ENCODE measurements at places on chromosomes 6 and 20. TPM values are rescaled to one million over a fixed set of nuclear protein-coding genes. Genes with fewer than 3 reads are reported as not detected.
A peak's percentile ranks its signal among the peaks of the same experiment; 100 is the strongest.

- no peak for DNase-seq
Observed at GRCh38 chr20:59514554-59514953, 89.8 kb upstream of the PHACTR3 start.

DNA sequence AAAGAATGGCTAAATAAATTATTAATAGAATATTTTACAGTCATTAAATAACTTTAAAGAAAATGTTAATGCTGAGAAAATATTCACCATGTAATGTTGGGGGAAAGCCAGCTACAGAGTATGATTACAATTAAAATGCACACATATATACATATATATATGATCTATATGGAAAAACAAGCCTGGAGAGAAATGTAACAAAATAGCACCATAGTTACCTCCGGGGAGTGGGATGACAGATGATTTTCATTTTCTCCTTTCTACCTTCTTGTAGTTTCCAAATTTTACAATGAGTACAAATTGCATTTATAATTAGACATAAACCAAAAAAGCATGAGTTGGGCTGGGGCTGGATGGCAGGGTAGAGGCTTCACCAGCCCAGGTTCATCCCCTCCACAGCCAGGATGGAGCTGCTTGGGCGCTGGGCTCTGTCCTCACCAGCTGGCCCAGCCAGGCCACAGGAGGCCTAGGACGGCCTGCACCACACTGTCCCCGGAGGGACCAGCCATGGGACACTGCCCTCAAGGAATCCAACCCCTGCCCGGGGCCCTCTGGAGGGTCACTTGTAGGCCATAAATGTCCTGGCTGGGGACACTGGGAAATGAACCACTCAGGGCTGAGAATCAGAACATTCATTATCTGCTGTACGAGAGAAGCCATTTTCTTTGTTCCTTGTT is 10.3 kb downstream of the C20orf203 start:
- DNase-seq: no peak

DNA sequence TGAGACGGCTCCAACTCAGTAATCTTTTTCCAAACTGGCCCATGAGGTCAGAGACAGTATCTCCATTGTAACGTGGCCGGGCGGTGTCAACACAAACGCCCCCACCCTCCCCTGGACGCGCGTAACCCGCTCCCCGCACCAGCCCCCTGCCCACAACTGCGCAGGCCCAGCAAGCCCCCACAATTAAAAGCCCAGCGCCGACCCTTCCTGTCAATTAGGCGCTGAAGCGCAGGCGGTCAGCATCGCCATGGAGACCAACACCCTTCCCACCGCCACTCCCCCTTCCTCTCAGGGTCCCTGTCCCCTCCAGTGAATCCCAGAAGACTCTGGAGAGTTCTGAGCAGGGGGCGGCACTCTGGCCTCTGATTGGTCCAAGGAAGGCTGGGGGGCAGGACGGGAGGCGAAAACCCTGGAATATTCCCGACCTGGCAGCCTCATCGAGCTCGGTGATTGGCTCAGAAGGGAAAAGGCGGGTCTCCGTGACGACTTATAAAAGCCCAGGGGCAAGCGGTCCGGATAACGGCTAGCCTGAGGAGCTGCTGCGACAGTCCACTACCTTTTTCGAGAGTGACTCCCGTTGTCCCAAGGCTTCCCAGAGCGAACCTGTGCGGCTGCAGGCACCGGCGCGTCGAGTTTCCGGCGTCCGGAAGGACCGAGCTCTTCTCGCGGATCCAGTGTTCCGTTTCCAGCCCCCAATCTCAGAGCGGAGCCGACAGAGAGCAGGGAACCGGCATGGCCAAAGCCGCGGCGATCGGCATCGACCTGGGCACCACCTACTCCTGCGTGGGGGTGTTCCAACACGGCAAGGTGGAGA is at the start of the genes HSPA1A and HSPA1L:
Gene HSPA1A (plus strand): TSS at position 519 of the 814 bp plus-strand sequence. CDS start 214 bp downstream, at position 733.
Gene HSPA1L (minus strand): TSS at position 259 of the 814 bp plus-strand sequence. CDS start 3,311 bp downstream, outside the sequence.
- DNase-seq: peak; percentile 97

- DNase-seq: no peak
Observed at GRCh38 chr6:52285177-52286068, 881 bp upstream of the MCM3 start.

DNA sequence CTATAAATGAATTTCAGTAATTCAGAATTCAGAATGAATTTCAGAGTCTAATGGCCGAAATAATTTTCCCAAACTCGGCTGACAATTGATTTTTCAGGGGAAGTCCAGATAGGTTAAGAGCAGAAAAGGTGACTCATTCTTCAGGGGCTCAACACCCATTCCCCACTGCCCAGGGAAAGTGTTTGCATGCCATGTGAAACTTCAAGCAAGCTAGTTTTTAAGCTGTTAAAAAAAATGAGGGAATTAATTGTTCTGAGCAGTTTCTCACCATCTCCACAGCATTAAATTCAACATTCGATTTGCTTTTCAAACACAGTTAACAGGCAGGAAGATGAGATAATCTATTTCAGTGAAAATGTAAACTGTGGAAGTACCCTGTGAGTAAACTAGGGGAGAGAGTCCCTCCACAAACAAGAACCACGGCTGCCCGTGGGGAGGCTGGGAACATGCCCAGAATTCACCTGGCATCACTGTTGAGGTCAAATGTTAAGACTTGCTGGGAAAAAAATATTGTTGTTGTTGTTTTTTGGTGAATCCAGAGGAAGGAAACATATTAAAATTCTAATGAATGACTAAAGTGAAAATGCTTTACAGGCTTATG is 650.8 kb upstream of the AGPAT4 start:
- DNase-seq: no peak

DNA sequence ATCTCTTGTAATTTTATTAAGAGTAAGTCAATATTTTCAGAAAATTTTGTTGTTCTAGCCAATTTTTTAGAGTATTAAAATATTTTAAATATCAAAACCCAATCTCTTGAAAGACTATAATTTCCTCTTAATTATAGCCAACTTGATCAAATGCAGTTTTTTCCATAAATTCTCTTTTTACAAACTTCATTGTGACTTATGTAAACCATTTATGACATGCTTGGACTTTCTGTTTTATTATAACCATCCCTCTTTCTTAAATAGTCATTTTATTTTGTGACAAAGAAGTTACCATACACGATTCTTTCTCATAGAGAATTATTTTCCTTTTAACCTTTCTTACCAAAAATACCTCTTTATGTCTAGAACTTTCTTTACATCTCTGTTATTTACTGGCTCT is 1075.5 kb downstream of the KHDRBS2 start:
- DNase-seq: no peak

ALDH8A1 gene
- total RNA-seq: 0.25 TPM
